Stimulated activated CD8-positive, alpha-beta memory T cell treated with anti-CD3 and anti-CD28 coated beads, Interleukin-2, amount 100 ng/mL, for 1 hour (primary cell): ENCODE measurements at places on chromosomes 13 and 19.

DNA sequence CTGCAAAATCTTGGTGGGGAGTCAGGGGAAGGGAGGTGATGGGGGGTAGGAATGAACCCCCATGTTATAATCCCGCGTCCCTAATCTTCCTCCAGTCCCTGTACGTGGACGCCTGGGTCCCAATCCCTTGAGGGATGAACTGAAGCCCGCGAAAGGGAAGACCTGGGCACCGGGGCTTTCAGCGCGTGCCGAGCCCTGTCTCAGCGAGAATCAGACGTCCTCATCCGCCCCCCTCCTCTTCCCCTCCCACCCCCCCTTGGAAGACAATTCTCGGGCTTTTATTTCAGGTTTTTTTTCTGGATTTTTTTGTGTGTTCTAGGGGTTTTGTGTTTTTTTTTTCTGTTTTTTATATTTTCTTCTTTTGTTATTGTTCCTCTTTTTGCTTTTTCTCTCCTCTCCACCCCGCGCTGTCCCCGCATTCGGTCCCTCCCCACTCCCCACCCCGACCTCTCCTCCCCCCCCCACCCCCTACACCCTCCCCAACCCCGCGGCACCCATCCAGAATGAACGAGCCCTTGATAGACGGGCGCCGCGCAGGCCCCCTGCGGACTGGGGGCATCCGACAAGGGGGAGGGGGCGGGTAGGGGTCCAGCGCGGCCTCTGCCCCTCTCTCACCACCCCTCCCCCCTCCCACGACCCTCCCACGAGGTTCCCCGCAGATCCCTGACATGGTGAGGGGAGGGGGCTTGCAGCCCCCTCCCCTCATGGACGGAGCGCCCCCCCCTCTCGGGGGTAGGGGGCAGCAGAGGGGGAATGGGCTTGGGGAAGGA is 10.3 kb downstream of the C19orf81 start:
- no peak for DNase-seq

DNA sequence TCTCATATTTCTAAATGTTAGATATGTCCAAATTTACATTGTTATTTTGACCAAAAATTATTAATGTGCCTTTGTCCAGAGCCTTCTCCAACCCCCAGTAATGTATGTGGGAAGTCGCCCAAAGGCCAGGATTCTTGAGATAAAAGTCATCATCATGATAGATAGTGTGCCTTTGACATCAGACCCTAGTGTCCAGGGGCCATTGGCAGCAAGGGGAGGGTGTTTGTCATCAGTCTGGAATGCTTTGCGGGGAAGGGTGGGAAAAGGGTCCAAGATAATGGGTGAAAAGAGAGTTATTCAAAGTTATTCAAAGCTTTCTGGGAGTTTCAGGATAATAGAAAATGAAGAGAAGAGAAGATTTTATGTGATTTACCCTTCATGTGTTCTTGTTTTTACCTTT is 909.5 kb upstream of the GPC6 start:
- DNase-seq = no peak

DNA sequence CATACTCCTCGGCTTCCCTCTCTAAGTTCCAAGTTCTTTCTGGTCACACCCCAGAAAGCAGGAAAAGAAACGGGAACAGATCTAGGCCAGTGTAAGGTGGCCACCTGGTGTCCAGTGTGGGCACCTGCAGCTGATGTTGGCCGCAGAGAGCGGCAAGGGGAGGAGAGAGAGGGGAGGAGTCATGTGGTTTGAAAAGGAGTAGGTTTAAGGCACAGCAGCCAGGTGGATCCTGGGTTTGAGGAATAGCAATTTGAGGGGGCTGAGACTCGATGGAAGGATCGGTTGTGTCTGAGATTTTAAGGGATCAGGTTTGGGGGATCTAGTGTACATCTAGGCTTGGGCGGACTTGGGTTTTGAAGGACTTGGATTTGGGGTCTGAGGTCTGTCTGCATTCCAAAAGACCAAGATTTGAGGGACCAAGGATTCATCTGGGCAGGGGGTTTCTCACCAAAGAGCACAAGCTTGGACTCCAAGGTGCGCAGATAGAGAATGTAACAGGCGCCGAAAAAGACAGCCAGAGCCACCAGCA is 1.2 kb downstream of the RABAC1 start:
- DNase-seq = no peak

GRCh38 chr13:29532116-29532515 is 63.4 kb downstream of the SLC7A1 start:
- DNase-seq = no peak

DNA sequence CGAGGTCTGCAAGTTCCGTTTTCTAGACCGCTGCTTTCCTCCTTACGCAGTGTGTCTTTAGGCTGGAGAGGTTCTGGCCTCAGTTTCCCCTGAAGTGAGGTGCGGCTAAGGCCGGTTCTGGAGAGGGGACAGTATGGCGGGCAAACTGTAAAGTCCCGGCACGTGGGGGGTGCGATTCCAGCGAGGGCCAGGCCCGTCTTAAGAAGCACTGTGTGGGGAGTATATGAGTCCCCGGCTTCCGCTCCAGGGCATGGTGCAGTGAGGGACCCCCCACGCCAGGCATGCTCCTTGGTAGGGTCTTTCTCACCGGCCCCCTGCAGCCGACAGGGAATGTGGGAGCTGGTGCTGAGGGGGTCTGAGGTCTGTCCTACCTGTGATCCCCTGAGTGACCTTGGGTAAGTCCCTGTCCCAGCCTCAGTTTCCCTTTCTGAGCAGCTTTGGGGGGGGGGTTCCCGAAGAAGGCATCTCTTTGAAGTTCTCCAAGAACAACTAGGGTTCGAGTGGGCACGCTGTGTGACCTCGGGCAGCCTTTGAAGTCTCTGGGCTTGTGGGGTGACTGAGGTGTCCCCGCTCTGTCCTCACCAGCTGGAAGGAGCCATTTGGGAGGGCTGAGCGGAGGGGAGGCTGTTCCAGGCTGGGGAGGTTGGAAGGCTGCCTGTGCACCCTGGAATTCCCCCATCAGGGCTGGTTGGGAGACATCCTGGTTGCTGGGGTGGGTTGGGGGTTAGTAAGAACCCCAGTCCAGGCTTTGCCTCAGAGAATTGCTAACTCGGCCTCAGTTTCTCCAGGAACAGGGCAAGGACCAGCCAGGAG is 1.5 kb downstream of the NFIC start:
- no peak for DNase-seq
